ENCODE measurements at places on chromosomes 2 and 18.
A peak's percentile ranks its signal among the peaks of the same experiment; 100 is the strongest.

DNA sequence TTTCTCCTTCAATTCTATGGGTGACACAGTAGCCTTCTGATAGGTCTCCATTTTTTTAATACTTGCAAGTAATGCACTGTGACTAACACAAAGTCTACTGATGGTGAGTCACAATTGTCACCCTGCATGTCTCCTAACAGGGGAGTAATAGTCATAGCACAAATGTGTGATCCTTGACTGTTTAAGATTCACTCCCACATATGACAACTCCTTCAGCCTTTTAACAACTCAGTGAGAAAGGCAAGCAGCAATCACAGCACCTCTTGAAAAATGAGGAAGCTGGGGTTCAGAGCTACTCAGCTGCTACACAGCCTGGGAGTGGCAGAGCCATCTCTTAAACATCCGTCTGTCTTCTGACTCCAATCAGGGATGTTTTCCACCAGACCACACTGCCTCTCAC is 63.8 kb downstream of the EHD3 start:
- DNase-seq: no peak

DNA sequence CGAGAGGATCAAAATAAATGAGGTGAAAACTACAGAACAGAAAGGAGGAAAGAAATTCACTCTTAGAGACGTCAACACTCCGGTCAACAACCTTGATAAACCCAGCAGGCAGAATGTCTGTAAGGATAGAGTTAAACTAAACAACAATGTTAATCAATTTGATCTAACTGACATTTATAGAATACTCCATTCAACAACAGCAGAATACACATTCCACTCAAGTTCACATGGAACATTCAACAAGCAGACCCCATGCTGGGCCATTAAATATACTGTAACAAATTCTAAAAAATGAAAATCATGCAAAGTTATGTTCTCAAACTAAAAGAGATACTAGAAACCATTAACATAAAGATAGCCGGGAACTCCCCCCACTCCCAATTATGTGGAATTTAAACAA is 41.8 kb downstream of the FAM210A start:
- DNase-seq: no peak

GRCh38 chr2:115650827-115651226 is 1208.4 kb downstream of the DPP10 start:
- DNase-seq: no peak

DNA sequence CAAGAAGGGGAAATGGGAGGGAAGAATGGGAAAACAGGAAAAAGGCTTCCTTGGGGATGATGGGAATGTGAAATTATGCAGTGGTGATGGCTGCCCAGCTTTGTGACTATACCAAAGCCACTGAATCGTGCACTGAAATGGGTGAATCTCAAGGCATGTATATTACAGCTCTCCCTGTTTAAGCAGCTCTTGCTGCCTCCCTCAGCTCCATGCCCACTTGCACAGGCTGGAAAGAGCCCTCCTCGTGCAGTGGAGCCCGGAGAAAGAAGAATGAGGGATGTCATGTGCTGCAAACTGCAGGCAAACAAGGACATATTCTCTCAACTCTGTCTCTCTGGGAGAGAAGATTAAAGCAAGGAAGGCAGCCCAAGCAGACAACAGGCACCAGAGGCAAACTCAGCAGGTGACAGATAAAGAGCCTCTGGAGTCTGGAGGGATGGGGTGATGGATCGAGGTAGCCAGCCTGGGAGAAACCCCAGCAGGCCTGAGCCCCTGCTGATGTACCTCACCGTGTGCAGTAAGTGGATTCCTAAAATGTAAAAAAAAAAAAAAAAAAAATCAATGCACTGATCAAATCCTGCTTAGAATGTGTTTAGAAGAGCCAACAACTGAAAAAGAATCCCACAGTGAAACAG is 62.4 kb upstream of the SLC66A3 start:
- no peak for DNase-seq

DNA sequence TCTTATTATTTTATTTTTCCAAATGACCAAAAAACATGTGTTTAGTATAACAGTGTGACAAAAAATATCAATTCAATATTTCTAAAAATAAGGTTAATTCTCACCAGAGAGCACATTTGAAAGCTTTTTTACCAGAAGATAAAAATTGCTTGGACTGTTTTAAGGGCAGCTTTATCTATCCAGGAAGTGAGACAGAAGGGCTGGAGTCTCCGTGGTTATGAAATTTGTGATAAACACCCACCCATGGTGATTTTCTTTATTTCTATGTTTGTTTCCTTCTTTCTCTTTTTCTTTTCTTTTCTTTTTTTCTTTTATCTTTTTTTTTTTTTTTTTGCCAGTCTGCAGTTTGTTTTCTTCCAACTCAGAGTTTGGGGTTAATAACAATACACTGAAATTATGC is 298.5 kb downstream of the PIEZO2 start:
- DNase-seq: no peak

- no peak for DNase-seq
These were observed 831.1 kb downstream of the GALR1 start for GRCh38 chr18:78080761-78081160.

GRCh38 chr2:170887496-170887895 is 41.6 kb upstream of the GORASP2 start:
- no peak for DNase-seq

DNA sequence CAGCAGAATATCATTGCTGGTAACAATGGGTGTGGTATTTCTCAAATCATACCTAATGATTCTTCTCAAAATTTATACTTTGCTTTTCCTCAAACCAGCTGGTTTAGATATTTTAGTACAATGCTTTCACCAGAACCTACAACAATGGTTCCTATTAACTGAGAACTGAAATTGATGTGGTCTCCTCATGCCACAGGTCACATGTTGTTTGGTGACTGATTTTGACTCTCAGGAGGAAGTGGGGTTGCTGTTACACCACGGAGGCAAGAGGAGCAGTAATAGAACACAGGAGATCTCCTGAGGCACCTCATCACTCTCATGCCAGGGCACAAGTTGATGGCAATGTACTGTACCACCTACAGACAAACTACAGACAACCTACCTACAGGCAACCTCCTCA is 3.0 kb upstream of the CEP68 start:
- no peak for DNase-seq

DNA sequence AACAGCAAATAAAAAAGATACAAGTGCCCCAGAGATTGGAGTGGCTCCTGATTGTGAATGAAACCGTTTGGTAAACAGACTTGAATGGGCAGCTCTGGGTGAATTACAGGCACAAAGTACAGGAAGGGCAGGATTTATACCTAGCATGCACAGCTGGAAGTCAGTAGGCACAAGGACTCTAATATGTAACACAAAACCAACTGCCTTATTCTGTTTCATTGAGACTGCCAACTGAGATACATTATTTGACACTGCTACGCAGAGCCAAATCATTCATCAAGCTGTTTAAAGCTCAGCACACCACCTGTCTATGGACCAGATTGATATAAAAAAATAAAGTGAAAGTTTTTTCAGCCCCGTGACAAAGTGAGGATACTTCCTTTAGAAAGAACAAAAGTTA is 541.2 kb downstream of the NUP35 start:
- DNase-seq: no peak

GRCh38 chr18:75214766-75215510 is 4.3 kb downstream of the TSHZ1 start:
- peak; percentile 77 for DNase-seq

DNA sequence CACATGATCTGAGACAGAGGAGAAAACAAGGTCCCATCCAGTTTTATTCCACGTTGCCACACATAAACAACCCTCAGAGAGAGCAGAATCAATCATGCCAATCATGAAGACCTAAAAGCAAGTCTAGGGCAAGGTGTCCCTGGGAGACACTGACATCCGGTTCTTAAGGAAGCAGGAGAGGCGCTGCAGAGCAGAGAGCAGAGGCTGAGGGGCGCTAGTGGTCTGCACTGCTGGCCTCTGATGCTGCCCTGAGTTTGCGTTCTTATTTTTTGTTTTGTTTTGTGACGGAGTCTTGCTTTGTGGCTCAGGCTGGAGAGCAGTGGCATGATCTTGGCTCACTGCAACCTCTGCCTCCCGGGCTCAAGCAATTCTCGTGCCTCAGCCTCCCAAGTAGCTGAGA is 83.3 kb downstream of the SMIM21 start:
- DNase-seq: no peak

DNA sequence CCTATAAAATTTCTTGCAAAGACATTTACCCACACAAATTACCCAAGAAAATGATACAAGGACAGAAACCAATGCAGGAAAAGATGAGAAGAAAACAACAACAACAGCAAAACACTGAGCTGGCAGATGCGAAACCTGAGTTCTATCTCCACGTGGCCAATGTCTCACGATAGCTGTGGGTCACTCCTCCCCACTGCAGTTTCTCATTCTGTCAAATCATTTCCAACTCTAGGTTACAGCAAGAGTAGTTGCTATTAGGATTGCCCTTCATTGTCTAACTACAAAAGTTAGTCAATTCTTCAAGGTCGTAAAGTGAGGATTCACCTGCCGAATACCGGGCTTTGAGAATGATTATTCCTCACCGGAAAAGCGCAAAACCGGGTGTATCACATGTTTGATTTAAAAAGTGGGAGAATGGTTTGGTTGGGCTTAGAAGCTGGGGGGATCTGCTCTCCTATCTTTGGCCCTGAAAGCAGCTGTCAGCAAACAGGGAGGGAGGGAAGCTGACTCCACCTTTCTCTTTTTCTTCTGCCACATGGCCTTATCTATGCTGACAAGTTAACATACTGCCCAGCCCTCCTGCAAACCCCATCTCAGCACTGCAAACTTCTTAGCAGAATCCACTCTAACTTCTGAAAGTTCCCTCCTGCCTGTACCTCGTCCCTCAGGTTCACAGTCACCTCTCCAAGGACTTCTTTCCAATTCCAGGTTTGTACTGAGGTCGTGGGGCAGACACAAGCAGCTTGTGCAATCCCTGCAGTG is 473.0 kb downstream of the SOX11 start:
- DNase-seq: no peak

GRCh38 chr2:111671426-111672150 is 212.4 kb downstream of the ANAPC1 start:
- DNase-seq: peak; percentile 73

DNA sequence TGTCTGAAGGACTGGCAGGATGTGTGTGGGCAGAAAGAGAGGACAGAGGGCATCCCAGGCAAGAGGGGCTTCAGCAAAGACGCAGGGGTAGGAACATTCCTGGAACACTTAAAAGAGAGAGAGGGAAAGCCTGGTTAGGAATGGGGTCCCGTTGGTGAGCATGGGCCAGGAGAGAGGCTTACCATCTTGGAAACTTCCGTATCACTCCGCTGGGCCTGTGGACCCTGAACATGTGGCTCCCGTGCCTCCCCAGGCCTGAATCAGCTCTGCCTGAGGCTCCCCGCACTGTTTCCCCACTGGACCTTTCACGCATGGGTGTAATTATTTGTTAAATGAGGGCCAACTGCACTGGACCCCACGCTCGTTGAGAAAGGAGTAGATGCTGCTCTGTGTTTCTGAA is 191.1 kb upstream of the GLI2 start:
- DNase-seq: no peak

GRCh38 chr2:188785061-188785460 is 189.1 kb upstream of the COL3A1 start:
- no peak for DNase-seq

DNA sequence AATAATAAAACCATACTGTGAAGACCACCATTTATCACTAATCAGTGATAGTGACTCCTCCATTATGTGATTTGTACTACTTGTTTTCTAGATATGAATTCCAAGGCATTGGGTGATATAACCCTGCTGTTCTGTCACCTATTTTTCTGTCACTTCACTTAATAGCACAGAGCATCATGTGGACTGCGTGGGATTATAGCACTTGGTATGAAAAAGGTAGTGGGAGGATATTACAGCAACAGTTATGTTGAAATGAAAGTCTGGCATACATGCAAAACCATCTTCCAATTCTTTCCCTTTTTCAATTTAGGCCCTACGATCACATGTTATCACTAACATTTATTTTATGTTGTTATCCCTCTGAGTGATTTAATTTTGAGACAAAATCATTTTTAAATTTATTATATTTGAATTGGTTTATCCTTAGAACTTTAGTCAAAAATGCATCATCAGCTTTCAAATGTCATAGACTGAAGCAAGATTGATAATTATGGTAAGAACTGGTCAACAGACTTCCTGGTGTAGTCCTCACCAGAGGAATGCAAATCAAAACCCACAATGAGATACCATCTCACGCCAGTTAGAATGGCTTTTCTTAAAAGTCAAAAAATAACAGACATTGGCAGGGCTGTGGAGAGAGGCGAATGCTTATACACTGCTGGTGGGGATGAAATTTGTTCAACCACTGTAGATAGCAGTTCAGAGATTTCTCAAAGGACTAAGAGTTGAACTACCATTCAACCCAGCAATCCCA is 242.6 kb downstream of the IKZF2 start:
- no peak for DNase-seq

GRCh38 chr2:189152483-189152882 is 27.1 kb downstream of the COL5A2 start:
- DNase-seq: no peak

DNA sequence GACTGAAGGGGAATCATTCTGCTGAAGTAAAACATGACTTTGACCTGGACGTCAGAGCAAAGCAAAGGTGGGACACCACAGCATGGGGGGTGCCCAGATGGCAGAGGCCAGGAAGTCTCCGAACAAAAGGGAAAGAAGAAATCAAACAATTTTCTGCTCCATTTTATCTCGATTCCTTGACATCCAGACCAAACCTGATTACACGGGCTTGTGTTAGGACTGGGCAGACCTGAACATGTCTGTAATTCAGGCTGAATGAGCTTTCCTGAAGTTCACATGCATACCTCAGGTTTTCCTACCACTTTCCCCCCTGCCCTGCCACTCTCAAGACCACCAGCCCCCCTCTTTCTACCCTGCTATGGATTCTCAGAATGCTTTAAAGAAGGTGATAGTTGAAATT is 44.8 kb upstream of the MEIS1 start:
- no peak for DNase-seq

DNA sequence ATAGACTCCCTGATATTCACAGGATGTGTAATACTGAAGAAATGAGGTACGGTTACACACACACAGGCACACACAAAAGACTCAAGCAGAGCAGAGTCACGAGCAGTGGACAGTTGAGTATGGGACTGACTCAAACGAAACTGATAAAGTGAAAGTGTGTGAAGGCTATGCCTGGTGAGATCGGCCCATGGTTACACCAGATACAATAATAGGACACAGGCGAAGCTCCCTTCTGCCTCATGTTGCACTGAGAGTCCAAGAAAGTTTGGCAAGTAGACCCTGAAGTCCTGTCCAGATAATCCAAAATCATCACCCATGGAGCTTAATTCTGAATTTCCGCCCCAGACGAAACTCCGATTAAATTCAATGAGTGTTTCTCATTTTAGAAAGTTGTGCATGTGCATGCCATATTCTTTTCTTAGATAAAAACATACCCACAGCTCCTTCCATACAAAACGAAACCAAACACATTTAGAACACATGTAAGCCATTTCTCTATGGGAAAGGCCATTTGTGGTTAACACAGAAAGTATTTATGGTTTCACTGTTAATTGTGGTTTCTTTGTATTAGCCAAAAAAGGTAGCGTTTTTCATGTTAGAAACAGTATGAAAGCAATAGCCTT is 567.6 kb downstream of the PLCL1 start:
- no peak for DNase-seq

Measured in mucosa of gallbladder (tissue), 1 donor.